ENCODE measurements at places on chromosomes 16 and 17.

DNA sequence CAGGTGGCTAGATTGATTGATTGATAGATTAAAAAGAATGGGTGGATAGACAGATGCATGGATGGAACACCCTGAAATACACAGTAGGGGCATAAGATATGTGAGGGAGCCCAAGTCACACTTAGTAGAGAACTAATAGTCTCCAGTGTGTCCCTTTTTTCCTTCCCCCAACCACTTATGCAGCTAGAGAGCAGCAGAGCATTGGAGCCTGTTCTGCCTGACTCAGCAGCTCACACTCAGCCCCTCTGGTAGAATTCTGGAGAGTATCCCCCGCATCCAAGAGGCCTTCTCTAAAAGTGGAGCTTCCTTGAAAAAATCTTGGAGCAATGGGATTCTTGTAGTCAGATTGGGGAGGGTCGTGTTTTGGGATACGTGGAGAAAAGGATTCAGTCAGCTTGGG, 20.5 kb upstream of the GPR139 start:
- no peak for DNase-seq

GRCh38 chr17:27660436-27660835, 29.4 kb downstream of the LGALS9 start:
- no peak for DNase-seq

- no peak for DNase-seq
These were observed 35.5 kb upstream of the TMEM92 start for GRCh38 chr17:50238601-50239280.

GRCh38 chr16:985646-986400, 4.3 kb downstream of the SOX8 start:
- DNase-seq, result no peak

DNA sequence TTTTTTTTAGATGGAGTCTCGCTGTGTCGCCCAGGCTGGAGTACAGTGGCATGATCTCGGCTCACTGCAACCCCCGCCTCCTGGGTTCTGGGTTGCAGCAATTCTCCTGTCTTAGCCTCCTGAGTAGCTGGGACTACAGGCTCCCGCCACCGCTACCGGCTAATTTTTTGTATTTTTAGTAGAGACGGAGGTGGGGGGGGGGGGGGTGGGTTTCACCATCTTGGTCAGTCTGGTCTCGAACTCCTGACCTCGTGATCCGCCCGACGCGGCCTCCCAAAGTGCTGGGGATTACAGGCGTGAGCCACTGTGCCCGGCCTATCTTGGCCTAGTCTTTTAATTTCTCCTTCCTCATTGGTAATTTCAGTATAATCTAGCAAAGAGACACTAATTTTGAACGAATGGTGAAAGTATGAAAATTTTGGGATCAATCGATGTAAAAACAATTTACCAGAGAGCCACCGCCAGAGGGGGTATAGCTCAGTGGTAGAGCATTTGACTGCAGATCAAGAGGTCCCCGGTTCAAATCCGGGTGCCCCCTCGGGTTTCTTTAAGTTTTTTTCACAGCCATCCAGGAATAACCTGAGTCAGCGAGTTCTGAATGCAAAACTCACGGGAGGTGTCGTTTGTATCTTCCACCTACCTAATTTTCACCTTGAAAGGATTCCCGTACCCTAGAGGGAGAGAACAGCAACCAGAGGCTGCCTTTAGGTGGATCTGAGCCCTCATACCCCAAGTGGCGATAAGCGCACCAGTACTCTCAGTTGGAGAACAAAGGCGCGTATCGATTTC, 2.5 kb upstream of the LASP1 start:
- peak; percentile 37 for DNase-seq

- DNase-seq, result no peak
These were observed 27.4 kb downstream of the IRF8 start for GRCh38 chr16:85926370-85926769.

- no peak for DNase-seq
These were observed at the start of gene ALOXE3 for GRCh38 chr17:8117980-8118768. Gene ALOXE3, minus strand, starts transcription at chr17:8118514. Its CDS starts 524 bp downstream, at chr17:8117990.

DNA sequence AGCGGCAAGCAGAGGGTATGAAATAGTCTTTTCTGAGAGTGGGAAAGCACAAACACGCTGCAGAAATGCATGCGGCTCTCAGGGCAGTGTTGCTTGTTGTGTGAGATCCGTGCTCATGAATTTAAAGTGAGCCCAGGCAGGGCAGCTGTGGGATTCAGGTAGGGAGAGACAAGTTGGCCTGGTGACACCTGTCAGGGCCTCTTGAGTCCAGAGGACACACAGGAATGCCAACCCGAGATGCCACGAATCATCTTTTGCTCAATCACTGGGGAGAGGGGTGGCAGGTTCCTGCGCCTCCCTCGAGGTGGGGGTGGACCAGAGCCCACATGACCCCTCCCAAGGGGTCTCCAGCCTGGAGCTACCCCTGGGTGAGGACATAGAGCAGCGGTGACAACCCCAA, 211.9 kb downstream of the GSG1L start:
- no peak for DNase-seq

- DNase-seq, result peak; percentile 9
These were observed 41.4 kb upstream of the PIRT start for GRCh38 chr17:10879190-10879836.

DNA sequence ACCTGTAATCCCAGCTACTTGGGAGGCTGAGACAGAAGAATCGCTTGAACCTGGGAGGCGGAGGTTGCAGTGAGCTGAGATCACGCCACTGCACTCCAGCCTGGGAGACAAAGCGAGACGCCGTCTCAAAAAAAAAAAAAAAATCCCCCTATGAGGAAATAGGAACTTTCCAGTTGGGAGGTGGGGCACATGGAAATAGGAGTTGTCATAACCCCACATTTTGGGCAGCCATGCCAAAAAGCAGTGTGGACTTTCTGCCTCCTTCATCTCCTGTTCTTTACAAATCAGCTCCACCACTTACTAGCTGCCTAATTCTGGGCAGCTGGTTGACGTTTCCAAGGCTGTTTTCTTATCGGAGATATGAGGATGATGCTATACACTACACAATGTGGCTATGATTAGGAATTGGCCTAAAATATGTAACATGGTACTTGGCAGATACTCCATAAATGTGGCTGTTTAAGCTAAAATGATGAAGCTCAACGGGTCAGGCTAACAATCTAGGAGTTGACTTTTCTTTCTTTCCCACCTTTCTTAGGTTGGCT, 21.5 kb upstream of the CCL5 start:
- DNase-seq, result no peak

- DNase-seq, result no peak
These were observed 10.4 kb upstream of the HLF start for GRCh38 chr17:55254375-55254774.

GRCh38 chr16:29963021-29963743, 1.3 kb downstream of the TMEM219 start:
- no peak for DNase-seq

- no peak for DNase-seq
These were observed 4.5 kb upstream of the HEXIM1 start for GRCh38 chr17:45143767-45144198.

DNA sequence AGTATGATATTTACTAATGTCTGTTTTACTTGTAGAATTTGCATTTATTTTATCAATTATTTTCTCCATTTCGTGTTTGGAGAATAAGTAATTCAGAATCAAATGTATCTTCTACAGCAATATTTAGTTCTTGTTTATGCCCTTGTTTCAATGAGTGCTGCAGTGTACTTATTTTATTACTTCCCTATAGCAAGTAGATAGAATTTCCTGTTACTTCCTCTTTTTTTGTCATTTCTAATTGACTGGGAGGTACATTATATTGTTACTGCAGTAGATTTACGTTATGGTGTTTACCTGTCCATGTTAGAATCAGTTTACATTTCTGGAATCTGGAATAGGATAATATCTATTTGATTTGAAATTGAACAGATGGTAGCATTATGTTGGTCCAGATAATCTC, 71.2 kb downstream of the OMG start:
- peak; percentile 11 for DNase-seq

DNA sequence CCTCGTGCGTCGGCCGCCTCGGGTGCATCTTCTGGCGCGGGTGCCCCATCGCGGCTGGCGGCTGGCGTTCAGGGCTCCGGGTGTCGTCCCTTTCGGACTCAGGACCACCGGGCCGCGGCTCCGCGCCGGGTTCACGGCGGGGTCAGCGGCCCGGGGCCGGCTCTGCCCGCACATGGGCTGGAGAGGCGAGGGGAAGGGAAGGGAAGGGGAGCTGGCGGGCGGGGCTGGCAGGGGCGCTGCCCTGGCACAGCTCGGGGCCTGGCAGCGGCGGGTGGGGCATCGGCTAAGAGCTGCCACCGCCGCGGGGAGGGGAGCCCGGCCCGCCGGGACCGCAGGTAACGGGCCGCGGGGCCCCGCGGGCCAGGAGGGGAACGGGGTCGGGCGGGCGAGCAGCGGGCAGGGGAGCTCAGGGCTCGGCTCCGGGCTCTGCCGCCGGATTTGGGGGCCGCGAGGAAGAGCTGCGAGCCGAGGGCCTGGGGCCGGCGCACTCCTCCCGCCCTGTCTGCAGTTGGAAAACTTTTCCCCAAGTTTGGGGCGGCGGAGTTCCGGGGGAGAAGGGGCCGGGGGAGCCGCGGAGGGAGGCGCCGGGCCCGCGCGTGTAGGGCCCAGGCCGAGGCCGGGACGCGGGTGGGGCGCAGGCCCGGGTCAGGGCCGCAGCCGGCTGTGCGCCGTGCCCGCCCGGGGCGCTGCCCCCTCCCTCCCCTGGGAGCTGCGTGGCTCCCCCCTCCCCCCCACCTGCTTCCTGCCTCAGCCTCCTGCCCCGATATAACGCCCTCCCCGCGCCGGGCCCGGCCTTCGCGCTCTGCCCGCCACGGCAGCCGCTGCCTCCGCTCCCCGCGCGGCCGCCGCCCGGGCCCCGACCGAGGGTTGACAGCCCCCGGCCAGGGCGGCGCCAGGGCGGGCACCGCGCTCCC, 646 bp downstream of the HIC1 start:
- DNase-seq, result no peak

- no peak for DNase-seq
These were observed 34.2 kb upstream of the IRX3 start for GRCh38 chr16:54320697-54321340.

DNA sequence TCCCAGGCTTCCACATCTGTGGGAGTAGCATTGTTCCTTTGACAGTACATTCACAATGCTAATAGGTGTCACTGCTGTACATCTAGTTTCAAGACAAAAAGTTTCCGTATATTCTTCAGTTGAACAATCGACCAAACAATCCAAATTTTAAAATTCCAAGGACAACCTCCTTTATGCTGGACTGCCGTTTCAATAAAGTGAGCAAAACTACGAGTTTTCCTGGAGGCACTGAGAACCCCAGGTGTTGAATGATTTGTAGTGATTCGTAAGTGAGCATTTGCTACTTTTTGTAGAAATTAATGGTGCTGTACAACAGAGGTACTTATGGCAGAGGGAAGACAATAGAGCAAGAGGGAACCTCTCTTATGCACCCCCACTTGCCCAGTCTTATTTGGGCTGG, 71.2 kb upstream of the NACA2 start:
- no peak for DNase-seq

DNA sequence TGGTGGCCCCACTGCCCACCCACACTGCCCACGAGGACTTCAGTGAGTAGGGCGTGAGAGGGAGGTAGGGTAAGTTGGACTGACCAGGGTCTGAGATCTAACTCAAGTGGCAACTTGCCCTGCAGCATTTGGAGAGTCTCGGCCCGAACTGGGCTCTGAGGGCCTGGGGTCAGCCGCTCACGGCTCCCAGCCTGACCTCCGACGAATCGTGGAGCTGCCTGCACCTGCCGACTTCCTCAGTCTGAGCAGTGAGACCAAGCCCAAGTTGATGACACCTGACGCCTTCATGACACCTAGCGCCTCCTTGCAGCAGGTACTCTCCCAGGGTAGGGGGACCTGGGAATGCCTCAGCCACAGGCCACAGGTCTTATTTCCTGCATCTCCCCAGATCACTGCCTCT, 5.2 kb upstream of the NRN1L start:
- DNase-seq, result no peak

- DNase-seq, result no peak
These were observed at the start of gene SLC47A1 for GRCh38 chr17:19533718-19534561. Gene SLC47A1, plus strand, starts transcription at chr17:19533854. Its CDS starts 86 bp downstream, at chr17:19533940.

DNA sequence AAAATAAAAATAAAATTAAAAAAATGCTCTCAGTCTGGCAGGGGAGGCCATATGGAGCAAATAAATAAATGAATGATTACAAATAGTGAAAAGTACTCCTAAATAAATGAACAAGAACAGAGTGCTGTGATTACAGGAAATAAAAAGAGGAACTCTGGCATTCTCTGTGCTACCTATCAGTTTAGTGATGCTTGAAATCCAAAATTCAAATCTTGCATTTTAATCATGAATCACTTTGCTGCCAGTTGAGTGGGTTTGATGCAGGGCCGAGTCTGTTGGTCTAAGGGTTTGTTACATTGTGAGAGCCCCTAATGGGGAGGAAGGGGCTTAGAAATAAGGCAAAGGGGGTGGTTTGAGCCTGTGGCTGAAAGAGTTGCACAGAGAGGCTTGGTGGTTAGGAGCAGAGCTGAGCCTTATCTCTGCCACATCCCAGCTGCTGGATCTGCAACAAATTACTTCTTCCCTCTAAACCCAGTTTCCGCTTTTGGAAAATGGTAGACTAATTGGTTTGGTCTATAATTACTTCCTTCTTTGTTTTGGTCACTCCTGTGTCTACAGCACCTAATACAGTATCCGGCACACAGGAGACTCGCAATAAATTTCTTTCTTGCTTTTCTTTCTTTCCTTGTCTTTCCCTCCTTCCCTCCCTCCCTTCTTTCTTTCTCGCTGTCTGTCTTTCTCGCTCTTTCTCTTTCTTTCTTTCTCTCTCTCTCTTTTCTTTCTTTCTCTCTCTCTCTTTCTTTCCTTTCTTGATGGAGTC, 6.3 kb upstream of the ABCC1 start:
- DNase-seq, result no peak

DNA sequence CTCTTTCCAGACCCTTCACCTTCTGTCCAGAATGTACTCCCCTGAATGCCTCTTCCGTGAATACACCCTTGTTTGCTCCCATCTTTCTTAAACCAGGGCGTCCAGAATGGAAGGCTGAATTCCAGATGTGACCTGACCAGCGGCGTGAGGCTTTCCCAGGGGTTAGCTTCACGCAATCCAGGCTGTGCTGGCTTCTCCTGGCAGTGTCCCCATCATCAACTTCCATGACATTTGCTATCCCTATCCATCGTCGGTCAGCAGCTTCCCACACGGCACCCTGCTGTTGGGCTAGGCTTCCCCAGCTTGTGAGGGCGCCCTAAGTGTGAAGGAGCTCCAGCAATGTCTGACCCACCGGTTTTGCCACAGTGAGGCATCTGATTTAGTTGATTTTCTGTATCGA, 339.8 kb upstream of the TNRC6C start:
- DNase-seq, result no peak

GRCh38 chr16:26963109-26963508, 103.6 kb upstream of the C16orf82 start:
- no peak for DNase-seq

DNA sequence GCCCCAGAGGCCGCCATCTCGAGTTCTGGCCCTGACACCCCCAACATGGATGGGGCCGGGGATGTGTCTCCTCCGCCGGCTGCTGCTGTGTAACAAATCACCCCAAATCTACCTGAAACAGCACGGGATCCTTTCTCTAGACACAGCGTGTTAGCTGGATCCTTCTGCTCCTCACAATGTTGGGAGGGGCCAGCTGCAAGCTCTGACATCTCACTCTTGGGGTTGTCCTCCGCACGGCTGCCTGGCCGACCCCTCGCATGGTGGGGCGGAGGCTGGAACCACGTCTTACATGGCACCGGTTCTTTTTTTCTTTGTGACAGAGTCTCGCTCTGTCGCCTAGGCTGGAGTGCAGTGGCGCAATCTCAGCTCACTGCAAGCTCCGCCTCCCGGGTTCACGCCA, 11.6 kb upstream of the DEF8 start:
- no peak for DNase-seq

All from GDM1 (cell line).